ENCODE measurements at places on chromosomes 7 and 10.

- no peak for DNase-seq
Measured at GRCh38 chr7:139898483-139898882, 69.4 kb downstream of the TBXAS1 start.

DNA sequence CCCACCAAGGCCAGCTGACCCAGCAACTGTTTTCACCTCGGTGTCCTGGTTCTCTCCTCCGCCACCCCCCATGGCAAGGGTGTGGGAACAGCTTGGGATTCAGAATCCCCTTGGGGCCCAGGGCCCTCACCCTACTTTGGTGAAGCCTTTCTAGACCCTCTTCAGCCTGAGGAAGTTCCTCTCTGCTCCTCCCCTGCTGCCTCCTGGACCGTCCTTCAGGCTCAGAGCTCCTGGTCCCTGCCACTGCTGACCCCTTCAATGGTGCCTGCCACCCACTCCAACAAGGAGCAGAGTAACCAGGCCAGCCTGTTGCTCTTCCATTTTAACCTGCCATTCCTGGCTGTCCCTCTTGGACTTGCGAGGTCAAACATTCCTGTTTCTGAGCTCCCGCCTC, 72.0 kb upstream of the SMNDC1 start:
- DNase-seq: no peak

GRCh38 chr7:80720146-80720545, 81.7 kb downstream of the CD36 start:
- DNase-seq: no peak

- DNase-seq: no peak
Measured at GRCh38 chr7:96728139-96728538, 18.5 kb upstream of the SEM1 start.

DNA sequence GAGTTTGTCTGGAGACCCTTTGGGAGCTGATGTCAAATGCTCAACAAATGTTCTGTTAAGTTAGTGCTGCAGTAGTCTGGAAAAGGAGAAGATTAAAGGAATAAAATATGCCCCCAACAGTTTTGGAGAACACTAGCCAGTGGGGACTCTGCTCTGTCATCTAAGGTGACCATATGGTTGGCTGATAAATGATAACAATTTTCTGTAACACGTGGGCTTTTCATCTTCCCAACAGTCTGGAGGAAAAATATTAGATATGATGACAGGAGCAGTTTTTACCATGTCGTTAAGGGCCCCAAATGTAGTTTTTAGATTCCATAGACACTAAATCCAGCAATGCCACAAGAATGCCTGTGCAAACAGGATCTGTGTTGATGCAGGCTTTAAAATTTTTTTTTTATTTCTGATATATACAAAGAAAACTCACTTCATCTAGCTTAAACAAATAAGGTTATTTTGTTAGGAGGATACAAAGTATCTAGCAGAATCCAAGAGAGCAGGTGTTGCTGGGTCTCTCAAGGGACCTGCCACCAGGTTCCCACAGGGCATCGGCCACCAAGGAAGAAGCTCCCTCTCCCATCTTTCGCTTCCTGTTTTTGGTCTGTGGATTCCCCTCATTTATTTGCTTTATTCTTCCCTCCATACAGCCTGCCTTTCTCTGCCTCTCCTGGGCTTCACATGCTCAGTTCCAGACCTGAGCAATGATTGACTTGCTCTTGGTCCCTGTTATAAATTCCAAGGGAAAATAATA, 6.2 kb upstream of the CFAP58 start:
- no peak for DNase-seq

GRCh38 chr10:127338399-127339110, 142.2 kb upstream of the INSYN2A start:
- DNase-seq: no peak

GRCh38 chr7:148334959-148335577, 255.5 kb upstream of the C7orf33 start:
- DNase-seq: peak; percentile 61

GRCh38 chr7:1618475-1618874, 48.6 kb upstream of the PSMG3 start:
- DNase-seq: no peak

DNA sequence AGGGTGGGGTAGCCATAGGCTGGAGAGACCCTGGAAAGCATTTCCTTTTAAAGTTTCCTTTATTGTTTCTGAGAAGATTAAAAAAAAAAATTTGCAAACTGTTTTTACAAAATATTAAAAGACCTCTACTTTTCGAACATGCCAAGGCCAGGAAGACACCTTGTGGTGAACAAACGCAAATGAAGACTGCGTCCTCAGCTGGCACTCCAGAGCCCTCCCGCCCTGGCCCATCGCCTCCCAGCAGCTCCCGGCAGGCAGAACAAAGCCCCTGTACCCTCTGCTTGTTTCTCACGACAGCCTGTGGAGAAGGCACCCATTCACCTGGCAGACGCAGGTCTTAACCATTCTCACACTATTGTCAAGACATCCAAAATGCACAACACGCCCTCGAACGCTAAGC, 56.4 kb downstream of the ESYT2 start:
- DNase-seq: no peak

- DNase-seq: no peak
Measured at GRCh38 chr7:23347033-23347681, 48.0 kb downstream of the MALSU1 start.

GRCh38 chr7:24313777-24314176, 29.8 kb downstream of the NPY start:
- no peak for DNase-seq

DNA sequence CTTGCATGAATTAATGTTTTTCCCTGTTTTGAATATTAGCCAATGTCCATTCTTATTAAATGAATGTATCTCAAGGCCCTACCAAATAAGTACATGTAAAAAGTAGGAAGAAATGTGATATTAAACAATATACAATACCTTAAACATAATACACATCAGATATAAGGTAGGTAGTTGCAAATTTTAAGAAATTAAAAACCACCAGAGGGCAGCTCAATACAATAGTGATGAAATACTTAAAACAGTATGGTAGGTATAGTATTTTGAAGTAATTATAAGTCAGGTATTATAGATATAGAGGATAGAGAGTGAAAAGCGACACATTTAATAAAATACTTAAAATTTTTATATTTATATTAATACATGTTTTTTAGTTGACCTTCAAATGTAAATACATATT, 43.6 kb upstream of the CDK14 start:
- no peak for DNase-seq

- no peak for DNase-seq
Measured at GRCh38 chr10:34709637-34710390, 105.3 kb downstream of the PARD3 start.

- DNase-seq: peak; percentile 61
Measured at GRCh38 chr10:133335246-133336117, 1.2 kb downstream of the CALY start.

GRCh38 chr10:110447886-110448285, 49.8 kb upstream of the DUSP5 start:
- DNase-seq: no peak

- no peak for DNase-seq
Measured at GRCh38 chr10:77195101-77195500, 442.5 kb downstream of the KCNMA1 start.

- DNase-seq: no peak
Measured at GRCh38 chr7:74266191-74266963, 12.2 kb upstream of the RFC2 start.

- no peak for DNase-seq
Measured at GRCh38 chr7:127034186-127034806, 218.4 kb downstream of the GRM8 start.

DNA sequence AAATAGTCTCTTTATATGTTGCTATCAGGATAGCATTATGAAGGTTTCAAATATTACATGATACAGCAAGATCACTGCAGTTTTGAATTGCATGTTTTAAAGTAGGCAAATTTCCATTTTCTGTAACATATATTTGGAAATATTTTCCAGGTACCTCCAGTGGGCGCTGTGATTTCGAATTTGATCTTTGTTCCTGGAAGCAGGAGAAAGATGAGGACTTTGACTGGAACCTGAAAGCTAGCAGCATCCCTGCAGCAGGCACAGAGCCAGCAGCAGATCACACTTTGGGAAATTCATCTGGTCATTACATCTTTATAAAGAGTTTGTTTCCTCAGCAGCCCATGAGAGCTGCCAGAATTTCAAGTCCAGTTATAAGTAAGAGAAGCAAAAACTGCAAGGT, 299.0 kb downstream of the MALRD1 start:
- peak; percentile 10 for DNase-seq

GRCh38 chr10:3452173-3452626, 279.6 kb upstream of the PITRM1 start:
- DNase-seq: no peak

DNA sequence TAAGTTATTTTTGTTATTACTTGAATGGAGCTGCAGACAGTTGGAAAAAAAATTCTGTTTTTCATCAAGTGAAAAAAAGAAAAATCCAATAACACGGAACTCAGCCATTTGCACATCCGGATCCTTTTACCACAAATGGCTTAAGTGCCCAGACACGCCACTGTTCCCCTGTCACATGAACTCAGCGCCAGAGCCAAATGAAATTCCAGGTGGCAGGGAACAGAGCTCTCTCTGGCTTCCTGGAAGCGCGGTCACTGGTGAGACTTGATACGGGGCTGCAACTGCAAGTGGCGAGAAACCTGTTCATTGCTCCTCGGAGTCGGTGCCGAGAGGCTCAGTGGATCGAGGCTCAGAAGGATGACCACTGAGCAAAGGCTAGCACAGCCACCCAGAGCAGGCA, 60.8 kb upstream of the NPTX2 start:
- no peak for DNase-seq

DNA sequence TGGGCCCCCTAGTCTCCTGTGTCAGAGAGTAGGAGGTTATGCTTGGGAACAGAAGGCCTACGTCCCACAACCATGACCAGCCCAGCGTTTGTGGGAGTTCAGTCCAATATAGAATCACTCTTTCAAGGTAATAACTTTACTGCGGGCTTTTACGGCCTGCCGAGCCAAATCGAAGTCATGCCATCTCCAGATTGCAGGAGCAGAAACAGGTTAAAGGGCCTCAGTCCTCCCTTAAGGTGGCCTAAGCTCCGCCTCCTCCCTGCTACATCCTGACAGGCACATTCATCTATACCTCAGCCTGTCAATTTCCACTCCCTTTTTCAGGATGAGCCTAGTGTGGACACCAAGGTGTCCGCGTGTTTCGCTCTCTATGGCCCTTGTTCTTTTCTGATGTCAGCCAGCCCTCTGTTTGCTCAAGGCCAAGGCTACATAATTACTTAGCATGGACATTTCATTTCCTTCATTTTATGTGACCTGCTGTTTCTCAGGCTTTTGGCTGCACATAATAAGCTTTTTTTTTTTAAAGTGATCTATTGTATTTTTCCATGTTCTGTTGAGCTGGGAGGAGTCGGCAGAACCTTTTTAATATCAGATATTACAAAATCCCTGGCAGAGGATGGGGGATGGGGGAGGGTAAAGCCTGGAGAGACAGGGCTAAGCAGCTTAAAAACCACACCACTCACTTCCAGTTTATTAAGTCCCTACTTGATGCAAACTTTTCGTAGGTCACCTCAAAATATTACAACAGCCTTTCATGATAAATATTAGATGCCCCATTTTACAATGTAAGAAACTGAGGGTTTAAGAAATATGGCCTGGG, 84.6 kb downstream of the CACNB2 start:
- no peak for DNase-seq

DNA sequence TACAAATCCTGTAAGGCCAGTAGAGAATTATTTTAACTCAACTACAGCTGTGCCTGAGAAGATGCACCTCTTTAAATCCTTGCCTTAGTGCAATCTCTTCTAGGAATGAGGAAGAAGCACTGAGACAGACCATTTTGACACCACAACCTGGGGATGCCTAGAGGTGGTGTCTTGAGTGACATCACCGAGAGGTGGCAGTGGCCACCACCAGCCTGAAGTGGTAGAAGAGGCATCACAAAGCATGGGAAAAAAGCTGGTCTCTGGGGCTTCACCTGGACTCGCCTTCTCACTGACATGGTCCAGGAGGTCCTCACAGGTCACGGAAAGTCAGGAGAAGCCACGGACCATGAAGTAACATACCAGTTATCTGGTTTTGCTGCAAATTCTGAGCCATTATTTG, 99.2 kb upstream of the PDLIM1 start:
- DNase-seq: no peak

DNA sequence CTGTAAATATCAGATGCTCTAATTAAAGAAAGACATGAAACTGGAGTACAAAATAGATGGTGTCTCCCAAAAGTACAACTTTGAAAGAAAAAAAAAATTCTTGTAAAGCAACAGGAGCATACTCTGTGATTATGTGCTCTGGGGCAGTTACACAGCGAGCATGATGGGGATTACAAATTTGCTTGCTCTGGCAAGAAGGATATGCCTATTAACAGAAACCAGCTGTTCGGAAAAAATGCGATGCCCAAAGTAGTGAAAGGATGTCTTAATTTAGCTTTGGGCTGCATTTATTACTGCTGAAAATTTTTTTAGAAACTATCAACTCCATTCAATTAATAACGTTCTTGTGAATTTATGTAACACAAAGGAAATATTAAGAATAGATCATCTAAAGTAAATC, 256.9 kb upstream of the TPK1 start:
- DNase-seq: no peak

GRCh38 chr10:80515511-80515910, 22.2 kb upstream of the SH2D4B start:
- no peak for DNase-seq

DNA sequence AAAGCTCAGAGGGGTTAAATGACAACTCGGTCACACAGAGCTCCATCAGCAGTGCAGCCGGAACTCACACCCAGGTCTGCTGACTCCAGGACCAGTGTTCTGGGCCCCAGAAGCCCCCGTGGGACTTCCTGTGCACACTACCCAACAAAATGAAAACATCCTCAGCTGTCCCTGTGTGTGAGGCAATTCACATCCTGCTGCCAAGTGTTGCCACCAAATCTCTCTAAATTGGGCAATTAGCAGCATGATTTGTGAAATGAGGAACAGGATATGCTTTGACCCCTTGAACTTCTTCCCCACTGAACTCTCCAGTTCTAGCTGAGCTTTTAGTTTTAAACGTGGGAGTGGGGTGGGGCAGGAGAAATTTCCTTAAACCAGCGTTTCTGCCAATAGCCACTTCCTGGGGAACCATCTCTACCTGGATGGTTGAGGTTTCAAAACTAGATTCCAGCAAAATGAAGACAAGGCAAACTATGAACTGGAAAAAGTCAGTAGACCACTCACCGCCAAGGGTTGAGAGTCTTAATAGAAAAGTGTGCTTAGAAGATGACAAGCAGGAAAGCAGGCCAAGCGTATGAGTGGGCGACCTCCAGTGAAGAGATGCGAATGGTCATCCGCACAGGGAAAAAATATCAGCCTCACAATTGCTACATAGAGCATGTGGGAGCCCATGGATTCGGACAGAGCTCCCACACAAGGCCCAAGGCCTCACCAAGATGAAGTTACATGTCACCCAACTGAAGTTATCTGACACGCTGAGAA, 51.9 kb upstream of the CHST15 start:
- DNase-seq: no peak

Data from HEK293T (cell line).